ENCODE measurements at places on chromosomes 7 and 10.

DNA sequence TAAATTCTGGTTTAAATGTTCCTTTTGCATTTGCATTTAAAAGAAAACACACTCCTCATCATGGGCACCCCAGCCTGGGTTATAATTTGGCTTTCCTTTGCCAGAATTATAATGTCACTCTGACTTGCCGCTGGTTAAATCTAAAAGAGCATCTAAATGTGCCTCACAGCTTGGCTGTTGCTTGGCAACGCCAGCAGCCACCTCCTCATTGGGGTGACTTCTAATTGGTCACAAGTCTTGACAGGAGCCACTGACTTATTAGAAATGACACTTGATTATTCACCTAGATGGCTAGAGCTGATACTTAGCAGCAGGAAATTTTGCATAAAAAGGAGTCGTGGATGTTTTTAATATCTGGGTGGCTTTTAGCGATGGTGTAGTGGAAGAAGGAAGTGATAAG is 114.3 kb downstream of the TBXAS1 start:
- no peak for DNase-seq

DNA sequence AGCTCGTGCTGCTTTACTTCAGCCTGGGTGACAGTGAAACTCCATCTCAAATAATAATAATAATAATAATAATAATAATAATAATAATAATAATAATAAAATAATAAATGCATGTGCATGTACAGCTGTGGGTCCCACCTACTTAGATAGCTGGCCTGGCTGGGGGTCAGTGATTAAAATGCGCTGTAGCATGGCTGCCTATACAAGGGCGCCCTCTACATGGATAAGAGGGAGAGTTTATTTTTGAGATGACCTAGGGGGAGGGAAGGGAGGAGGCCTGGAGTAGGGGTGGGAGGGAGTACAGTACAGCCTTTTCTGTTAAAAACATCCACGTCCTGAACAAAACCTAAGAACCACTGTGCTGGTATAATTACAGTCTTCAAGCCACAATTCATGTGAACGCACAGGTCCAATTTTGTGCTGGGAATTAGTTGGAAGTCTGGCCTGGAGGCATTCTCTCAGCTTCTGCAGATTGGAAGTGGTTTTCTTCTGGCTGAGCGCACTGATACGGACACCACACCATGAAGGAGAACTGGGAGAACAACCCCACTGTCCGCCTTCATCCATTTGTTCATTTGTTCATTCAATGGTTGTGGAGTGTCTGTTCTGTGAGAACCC is 146.5 kb downstream of the TMEM178B start:
- DNase-seq, result no peak

- no peak for DNase-seq
These were observed 1027.7 kb downstream of the LRMDA start for GRCh38 chr10:76459016-76459730.

GRCh38 chr7:16774986-16775385 is 21.4 kb downstream of the TSPAN13 start:
- DNase-seq, result no peak

DNA sequence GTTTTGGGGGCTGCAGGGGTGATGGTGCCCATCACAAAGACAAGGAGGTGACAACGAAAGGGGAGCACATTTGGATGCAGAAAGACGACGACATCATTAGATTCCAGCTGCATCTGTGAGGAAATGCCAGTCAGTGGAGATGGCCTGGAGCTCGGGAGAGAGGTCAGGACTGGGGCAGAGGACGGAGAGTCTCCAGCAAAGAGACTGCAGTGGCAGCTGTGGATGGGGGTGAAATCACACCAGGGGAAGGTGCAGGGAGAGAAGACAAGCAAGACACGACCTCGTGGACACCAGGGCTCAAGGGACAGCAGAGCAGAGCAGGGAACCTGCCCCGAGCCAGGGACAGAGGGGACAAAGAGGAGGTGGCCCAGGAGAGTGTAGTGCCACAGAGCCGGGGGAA is 203.4 kb downstream of the PRPF18 start:
- DNase-seq, result no peak

GRCh38 chr10:85604884-85605283 is 761.7 kb downstream of the GRID1 start:
- no peak for DNase-seq

- DNase-seq, result no peak
These were observed 43.9 kb upstream of the GPAM start for GRCh38 chr10:112227331-112227987.
